Stimulated activated CD8-positive, alpha-beta memory T cell treated with anti-CD3 and anti-CD28 coated beads, Interleukin-4, amount 100 ng/mL, for 4 hours (primary cell): ENCODE measurements at places on chromosomes 16 and 17.

DNA sequence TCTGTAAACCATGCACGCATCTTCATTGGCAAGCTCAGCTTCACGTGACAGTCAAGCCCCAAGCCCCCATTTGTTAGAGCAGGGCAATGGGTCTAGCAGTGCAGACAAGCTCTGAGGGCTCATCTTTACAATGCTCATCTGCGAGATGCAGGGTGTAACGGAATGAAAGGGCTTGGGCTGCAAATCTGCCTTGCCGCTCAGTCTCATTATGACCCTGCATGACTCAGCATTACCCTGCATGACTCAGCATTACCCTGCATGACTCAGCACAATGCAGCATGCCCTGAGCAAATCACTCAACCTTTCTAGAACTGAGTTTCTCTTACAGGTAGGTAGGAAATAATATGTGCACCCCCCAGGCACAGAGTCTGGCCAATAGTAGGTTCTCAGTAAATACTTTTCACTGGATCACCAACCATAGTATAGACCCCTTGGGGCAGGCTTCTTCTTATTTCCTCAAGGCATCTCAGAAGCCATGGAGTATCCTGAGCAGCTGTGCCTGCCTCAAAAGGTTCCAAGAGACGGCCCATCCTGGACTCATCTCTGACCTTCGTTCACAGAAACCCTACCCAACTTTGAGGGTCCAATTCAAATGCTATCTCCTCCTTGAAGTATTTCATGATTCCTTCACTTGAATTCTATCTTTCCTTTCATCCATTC lies 391.3 kb upstream of the CDH5 start:
- no peak for DNase-seq

DNA sequence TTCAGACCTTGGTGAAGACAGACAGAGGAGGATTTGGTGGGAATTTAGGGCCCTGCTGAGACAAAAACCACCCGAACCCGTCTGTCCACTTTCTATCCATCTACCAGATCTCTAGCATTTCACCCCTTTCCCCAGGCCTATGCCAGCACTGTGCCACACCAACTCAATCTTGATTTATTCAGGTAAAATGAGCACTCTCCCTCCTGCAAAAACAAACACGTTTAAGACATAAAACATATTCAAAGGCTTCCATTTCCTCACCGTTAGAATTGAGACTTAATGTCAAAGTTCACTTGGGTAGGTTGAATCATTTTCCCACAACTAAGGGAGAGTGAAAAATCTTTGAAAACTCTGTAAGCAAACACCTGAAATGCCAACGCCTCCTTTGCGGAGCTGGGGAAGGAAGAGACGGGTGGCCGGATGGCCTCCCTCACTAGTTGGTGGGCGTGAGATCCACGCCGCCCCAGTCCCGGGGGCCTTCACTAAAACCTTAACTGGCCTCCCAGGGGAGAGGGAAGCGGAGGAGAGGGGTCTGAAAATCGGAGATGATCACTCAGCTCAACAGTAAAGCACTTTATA lies 862 bp downstream of the DCAKD start:
- DNase-seq: no peak

- DNase-seq: no peak
These were observed 474.8 kb downstream of the SHISA9 start for GRCh38 chr16:13376174-13376573.

DNA sequence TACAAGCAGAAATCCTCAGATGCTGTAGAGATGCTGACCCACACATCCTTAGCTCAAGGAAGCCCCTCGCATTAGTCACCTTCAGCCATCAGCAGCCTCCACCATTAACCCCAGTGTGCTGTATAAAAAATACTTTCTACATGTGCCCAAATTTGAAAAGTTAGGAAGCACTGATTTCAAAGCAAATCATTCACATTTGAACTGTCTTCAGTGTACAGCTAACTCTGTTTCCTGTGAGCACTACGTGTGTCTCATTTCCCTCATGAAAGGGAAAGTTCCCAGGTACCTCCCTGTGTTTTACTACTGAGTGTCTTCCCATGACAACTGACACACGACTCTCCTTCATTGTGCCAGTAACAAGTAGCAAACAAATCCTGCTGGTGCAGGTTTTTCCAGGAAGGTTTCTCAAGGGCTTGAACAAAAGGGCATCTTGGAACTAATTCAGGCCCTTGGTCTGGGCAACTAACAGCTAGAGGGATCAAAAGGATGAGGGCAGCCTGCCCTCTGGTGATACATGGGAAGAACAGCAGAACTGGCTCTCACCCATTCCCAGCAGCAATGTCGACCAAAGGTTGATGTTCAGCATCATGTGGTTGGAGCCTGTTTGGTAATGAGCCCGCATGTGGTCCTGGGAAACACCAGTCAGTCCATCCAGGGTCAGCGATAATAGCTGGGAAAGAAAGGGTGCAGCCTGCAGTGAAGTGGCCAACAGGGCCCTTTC lies 4.0 kb downstream of the SLC35B1 start:
- DNase-seq: no peak

- DNase-seq: no peak
These were observed at the start of gene MMP2 for GRCh38 chr16:55478827-55479429. MMP2 (plus strand) TSS chr16:55479198; CDS start chr16:55479480, 282 bp downstream.

DNA sequence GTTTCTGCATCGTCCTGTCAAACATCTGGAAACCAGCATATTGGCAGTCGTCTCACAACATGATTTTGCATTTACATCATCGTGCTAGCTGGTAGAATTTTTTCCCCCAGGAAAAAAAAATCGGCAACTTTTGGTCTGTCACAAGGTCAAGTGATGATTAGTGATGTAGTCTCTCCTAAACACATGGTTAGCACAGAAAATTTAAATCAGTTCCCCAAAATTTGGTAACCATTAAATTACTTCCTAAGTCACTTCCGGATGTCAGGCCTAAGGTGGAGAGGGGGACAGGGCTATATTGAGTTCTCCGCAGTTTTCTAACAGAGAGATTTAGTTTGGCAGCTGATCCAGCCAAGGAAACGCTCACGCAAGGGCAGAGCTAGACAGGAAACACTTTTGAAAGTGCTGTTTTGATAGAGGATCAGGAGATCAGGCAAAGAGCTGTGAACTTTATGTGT lies 271.0 kb upstream of the TBX2 start:
- DNase-seq: no peak

DNA sequence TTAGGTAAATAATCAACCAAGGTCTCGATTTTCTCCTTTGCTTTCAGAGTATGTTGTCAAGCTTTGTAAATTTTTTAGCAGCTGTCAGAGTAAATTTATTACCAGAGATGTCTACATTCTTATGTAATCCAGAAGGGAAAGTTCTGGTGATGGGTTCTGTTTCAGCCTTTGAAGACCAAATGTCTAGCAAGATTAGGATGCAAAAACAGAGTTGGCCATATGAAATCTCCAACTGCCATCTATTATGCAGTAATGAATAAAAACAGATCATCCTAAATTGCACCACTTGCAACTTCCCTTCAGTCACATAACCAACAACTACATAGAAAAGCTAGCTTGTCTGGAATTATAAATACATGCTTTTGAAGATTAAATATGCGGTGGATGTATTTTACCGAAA lies 826.8 kb upstream of the KIF2B start:
- no peak for DNase-seq

DNA sequence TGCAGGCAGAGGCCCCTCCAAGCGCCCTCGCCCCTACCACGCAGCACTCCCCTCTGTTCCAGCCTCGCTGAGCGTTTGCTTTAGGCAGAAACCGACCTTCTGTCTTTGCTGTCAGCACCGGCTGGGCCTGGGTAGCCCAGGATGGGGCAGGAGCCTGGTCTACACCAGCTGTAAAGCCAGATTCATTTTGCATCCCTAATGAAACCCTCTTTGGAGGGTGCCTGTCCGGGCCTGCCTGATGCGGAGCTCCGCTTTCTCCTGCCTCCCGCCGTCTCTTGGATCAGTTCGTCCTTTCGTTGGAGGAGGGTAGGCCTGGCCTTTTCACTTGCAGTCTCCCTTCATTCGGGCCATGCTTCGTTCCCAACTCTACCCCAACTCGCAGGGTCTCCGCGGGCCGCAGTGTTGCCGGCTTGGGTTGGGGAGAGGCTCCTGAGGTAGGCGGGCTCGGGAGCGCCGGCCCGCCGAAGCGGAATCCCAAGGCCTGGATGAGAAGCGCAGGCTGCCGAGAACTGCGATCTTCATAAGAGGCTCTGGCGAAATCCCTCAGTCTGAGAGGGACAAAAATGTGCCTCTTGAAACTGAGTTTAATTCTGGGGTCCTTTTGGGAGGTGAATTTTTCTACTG lies 4.8 kb upstream of the HOXB8 start:
- no peak for DNase-seq

- DNase-seq: no peak
These were observed 86.1 kb downstream of the KANSL1 start for GRCh38 chr17:46106966-46107644.

DNA sequence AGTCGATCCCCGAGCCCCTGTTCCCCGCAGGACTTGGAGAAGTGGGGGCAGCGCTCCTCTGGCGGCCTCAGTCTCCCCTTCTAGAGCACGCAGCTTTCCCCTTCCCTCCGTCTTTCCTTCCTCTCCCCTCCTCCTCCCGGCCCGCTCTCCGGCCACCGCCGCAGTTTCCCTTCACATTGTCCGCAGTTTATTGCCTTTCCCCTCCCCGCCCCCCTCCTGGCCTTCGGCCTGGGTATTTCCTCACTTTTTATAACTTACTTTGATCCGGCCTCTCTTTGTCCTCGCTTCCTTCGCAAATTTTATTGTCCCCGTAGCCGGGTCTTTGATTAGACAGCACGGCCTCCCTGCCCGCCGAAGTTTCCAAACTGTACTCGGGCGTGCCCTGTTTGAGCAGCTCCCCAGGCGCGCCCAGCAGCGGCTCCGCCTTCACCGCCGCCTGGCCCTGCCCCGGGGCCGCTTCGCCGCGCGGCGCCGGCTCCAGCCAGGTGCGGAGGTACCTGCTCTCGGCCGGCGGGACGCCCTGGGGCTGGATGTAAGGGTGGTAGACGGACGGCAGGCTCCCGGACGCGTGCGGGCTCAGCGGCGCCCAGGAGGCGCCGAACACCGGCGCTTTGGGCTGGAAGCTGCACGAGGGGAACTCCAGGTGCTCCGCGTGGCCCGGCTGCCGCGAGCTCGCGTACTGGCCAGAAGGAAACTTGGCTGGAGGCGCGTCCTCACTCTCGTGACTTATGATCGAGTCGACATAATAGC lies 488 bp downstream of the HOXB9 start:
- DNase-seq: no peak

GRCh38 chr17:31131299-31131698 lies 36.5 kb downstream of the NF1 start:
- DNase-seq: no peak

DNA sequence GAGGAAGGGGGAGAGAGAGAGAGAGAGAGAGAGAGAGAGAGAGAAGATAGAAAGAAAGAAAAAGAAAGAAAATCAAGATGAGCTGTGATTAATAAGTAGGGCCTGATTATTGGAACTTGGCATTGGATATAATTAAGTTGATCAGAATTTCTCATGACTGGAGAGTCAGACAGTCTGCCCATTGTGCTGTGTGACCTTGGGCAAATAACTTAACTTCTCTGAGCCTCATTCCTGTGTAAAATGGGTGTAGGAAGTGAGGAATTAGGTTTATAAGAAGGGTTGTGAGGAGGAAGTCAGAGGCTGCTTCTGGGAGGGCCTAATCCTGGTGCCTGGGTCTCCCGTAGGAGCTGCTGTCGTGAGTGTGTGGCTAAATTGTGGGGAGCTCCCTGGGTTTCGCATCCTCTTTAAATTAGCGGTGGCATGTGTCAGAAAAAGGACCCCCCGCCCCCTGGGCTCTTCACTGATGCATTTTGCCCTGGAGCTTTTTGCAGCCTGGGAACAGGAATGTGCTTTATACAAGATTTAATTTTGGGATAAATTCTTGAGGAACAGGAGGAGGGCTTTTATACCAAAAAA lies 76.0 kb downstream of the CMIP start:
- DNase-seq: no peak

GRCh38 chr16:49026566-49027181 lies 255.0 kb downstream of the CBLN1 start:
- DNase-seq: no peak

- DNase-seq: no peak
These were observed at the start of gene PRCD for GRCh38 chr17:76539631-76540271. PRCD (plus strand) TSS chr17:76540044; CDS start chr17:76540142, 98 bp downstream.

DNA sequence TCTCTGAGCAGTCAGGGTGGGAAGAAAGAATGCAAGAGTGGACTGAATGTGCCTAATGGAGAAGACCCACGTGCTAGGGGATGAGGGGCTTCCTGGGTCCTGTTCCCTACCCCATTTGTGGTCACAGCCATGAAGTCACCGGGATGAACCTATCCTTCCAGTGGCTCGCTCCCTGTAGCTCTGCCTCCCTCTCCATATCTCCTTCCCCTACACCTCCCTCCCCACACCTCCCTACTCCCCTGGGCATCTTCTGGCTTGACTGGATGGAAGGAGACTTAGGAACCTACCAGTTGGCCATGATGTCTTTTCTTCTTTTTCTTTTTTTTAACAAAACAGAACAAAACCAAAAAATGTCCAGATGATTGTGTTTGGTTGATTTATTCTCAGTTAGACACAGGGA lies 14.1 kb downstream of the IGFBP4 start:
- no peak for DNase-seq

DNA sequence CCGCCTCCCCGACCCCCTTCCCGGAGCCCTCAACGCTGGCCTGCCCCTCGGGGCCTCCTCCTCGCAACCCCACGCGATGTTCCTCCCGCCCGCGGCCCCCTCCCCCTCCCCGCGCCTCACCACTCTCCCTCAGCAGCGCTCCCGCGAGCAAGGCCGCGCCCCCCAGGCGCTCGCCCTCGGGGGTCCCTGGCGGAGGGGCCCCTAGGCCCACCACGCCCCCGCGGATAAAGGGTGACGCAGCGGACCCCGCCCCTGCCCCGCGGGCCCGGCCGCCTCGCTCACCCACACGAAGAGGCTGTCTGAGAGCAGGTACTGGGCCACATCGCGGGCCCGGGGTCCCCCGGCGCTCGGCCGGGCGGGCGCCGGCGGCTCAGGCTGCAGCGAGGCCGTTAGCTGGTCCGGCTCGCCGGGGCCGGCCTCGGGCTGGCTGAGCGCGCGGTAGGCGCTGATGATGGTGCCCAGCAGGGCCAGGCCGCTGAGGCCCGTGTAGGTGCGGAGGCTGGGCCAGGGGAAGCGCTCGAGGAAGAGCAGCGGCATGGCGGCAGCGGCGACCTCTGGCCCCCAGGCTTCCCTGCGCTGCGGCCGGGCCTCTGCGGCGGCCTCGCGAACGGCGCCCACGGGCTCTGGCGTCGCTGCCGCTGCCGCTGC lies 430 bp downstream of the AMFR start:
- DNase-seq: peak; percentile 14

GRCh38 chr16:76292218-76292617 lies 15.0 kb downstream of the CNTNAP4 start:
- no peak for DNase-seq

- DNase-seq: no peak
These were observed 19.9 kb downstream of the ARL4D start for GRCh38 chr17:43418441-43419374.
